ENCODE measurements at places on chromosomes 1 and 21. TPM values are rescaled to one million over a fixed set of nuclear protein-coding genes. Genes with fewer than 3 reads are reported as not detected.

Gene KCNE2
- not detected for total RNA-seq

Gene ZNF593OS
- total RNA-seq = not detected

Gene ARHGAP30
- 304 TPM for total RNA-seq

Gene CXADR
- 0.40 TPM for total RNA-seq
